ENCODE measurements at places on chromosomes 16 and 17.

- H3K4me3 ChIP-seq = no peak overlapping the region
- DNase-seq = no peak
- no peaks in the 10 kb centered on the region for H3K4me1 ChIP-seq
- H3K36me3 ChIP-seq = no peaks in the 10 kb centered on the region
- no peak overlapping the region for H3K27ac ChIP-seq
Observed at GRCh38 chr16:19379838-19380237, 37.8 kb upstream of the TMC5 start.

- peaks cover 19% of the 10 kb centered on the region for H3K4me1 ChIP-seq
- no peak overlapping the region for H3K4me3 ChIP-seq
- DNase-seq = no peak
- H3K36me3 ChIP-seq = no peaks in the 10 kb centered on the region
- no peak overlapping the region for H3K27ac ChIP-seq
Observed at GRCh38 chr16:75336521-75336920, 85.1 kb upstream of the BCAR1 start.

DNA sequence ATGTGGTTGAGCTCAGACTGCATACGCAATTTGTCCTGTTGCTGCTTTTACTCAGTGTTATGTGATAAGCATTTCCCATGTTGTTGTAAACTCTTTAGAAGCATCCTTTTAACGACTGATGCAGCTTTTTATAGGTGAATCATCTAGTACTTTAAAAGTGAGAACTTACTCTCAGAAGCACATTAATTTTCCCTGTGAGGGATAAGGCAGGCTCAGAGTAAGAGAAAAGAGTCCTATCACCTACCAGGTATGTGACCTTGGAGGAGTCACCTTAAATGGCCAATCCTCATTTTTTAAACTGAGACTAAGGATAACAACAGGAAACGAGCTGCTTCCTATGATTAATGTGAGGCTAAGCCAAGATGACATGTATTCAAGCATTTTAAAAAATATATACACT, 34.4 kb upstream of the GAN start:
- H3K27ac ChIP-seq = no peak overlapping the region
- no peaks in the 10 kb centered on the region for H3K4me1 ChIP-seq
- H3K36me3 ChIP-seq = no peaks in the 10 kb centered on the region
- no peak overlapping the region for H3K4me3 ChIP-seq

- H3K36me3 ChIP-seq = no peaks in the 10 kb centered on the region
- H3K27me3 ChIP-seq = peaks cover 15% of the 10 kb centered on the region
- H3K4me3 ChIP-seq = no peak overlapping the region
- no peak for DNase-seq
Observed at GRCh38 chr17:73541111-73541510, 103.1 kb downstream of the SDK2 start.

DNA sequence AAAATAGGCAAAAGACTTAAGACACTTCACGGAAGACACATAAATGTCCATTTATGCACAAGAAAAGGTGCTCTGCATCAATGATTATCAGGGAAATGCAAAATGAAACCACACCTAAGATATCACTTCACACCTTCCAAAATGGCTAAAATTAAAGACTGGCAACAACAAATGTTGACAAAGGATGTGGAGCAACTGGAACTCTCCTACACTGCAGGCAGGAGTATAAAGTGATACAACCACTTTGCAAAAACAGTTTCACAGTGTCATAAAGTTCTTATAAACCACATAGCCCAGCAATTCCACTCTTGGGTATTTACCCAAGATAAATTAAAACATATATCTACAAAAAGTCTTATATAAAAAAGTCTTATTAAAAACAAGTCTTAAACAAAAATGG, 7.8 kb downstream of the BBS2 start:
- H3K36me3 ChIP-seq = peaks cover 44% of the 10 kb centered on the region
- H3K27me3 ChIP-seq = no peaks in the 10 kb centered on the region
- DNase-seq = no peak
- no peak overlapping the region for H3K27ac ChIP-seq
- peaks cover 13% of the 10 kb centered on the region for H3K4me1 ChIP-seq

DNA sequence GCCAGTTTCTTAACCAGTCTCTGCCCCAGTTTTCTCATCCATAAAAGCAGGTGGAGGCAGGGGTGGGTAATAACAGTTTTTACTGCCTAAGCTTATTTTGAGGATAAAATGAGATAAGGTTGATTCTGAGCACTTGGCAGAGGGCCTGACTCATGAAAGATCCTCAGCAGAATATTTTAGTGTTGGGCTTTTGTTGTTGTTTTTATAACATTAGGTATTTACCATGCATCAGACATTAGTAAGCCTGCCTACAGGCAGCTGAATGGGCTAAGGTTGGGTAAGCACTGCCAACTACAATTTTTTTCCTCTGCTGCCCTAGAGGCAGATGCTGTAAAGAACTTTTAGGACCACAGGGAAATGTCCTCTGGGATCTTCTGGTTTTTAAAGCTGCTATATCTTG, 43.1 kb downstream of the SCNN1G start:
- no peak overlapping the region for H3K4me3 ChIP-seq
- peaks cover 2% of the 10 kb centered on the region for H3K27me3 ChIP-seq

DNA sequence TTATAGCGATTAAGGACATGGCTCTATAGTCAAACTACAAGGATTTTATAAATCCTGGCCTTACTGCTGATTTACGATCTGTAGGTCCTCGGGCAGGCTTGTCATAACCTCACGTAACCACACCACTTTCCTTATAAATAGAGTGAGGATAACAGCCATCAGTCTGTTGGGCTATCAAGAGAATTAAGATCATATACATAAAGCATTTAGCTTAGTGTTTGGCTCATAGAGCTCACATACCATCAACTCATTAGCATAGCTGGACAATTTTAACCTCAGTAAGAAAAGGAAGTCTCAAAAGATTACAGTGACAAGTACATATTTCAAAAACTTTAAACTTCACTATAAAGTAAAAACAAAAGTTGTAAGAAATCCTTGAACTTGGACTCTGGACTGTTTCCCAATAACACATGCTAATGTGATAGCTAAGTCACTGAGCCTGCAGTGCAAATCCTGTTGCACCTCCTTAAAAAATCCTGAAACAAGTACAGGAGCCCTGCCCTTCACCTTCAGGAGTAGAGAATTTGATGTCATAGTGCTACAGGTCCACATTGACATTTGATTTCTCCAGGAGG, 20.8 kb upstream of the CLEC3A start:
- H3K4me3 ChIP-seq = no peak overlapping the region
- no peak overlapping the region for H3K27ac ChIP-seq
- H3K27me3 ChIP-seq = no peaks in the 10 kb centered on the region
- no peaks in the 10 kb centered on the region for H3K4me1 ChIP-seq
- no peak for DNase-seq

DNA sequence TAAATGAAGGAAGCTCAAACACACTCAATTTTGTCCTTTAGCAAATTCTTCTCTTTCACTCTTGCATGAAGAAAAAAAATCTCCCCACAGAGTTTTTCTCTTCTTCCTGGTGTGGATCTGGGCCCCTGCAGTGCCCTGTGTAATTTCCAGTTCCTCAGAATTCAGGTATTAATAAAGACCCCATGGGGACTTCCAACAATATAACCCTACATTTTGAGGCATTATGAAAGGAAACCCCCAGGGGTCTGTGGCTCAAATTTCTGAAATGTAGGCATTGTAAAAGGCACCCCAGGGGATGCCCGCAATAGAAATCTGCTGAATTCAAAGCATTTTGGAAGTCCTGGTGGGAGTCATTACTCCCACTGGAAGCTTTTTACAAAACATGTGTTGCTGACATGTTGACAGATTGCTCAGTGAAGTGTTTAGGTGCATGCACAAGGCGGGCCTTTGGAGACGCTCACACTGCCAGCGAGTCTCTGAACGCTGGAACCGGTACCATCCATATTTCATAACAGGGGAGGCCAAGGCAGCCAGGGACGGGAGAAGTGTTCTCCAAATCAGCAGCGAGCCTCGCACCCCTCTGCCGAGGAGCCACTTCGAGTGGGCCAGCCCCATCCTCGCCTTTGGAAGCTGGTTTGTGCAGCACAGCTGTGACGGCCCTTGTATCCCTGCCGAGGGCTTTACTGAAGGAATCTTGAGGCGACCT, 154.0 kb downstream of the ZNF423 start:
- H3K27me3 ChIP-seq = no peaks in the 10 kb centered on the region
- H3K36me3 ChIP-seq = no peaks in the 10 kb centered on the region
- peak; percentile 84 for DNase-seq
- H3K4me3 ChIP-seq = no peak overlapping the region

- DNase-seq = no peak
- no peaks in the 10 kb centered on the region for H3K4me1 ChIP-seq
- H3K36me3 ChIP-seq = no peaks in the 10 kb centered on the region
- H3K27me3 ChIP-seq = no peaks in the 10 kb centered on the region
Observed at GRCh38 chr17:9763643-9764042, 27.7 kb downstream of the DHRS7C start.

DNA sequence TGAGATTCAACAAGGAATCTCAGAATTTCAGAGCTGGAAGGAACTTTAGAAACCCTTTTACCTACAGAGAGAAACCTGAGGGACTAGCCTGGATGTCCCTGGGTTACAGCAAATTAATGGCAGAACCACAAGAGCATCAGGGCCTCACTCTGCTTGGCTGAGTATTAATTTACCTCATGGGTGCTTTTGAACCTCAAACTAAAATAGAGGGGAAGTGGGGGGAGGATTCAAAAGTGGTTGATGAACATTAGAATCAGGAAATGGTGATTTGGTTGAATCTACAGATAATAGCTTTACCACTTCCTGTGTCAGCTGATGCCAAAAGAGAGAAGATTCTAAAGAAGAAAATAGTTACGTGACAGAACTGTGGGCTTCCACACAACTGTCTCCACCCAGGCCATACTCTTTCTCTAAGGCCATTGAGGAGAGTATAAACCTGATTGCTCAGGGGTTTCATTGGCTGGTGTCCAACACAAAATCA, 11.3 kb upstream of the SKAP1 start:
- H3K27ac ChIP-seq = no peak overlapping the region
- H3K27me3 ChIP-seq = peaks cover 35% of the 10 kb centered on the region

GRCh38 chr17:19411631-19412030, 599 bp downstream of the RNF112 start:
- peak overlapping the region; percentile 31 for H3K27ac ChIP-seq
- DNase-seq = no peak
- H3K4me1 ChIP-seq = peaks cover 18% of the 10 kb centered on the region

- DNase-seq = no peak
- peaks cover 66% of the 10 kb centered on the region for H3K36me3 ChIP-seq
- H3K4me3 ChIP-seq = no peak overlapping the region
- no peak overlapping the region for H3K27ac ChIP-seq
- H3K27me3 ChIP-seq = no peaks in the 10 kb centered on the region
Observed at GRCh38 chr16:3681206-3681605, 26.7 kb downstream of the DNASE1 start.

- H3K4me3 ChIP-seq = no peak overlapping the region
- DNase-seq = no peak
- H3K27ac ChIP-seq = peak overlapping the region; percentile 54
- peaks cover 23% of the 10 kb centered on the region for H3K4me1 ChIP-seq
- H3K36me3 ChIP-seq = no peaks in the 10 kb centered on the region
Observed at GRCh38 chr17:78609191-78609641, 32.0 kb upstream of the DNAH17 start.

- peak; percentile 27 for DNase-seq
- H3K27me3 ChIP-seq = no peaks in the 10 kb centered on the region
- no peak overlapping the region for H3K4me3 ChIP-seq
- H3K4me1 ChIP-seq = no peaks in the 10 kb centered on the region
Observed at GRCh38 chr17:64679710-64680216, 17.7 kb upstream of the SMURF2 start.

DNA sequence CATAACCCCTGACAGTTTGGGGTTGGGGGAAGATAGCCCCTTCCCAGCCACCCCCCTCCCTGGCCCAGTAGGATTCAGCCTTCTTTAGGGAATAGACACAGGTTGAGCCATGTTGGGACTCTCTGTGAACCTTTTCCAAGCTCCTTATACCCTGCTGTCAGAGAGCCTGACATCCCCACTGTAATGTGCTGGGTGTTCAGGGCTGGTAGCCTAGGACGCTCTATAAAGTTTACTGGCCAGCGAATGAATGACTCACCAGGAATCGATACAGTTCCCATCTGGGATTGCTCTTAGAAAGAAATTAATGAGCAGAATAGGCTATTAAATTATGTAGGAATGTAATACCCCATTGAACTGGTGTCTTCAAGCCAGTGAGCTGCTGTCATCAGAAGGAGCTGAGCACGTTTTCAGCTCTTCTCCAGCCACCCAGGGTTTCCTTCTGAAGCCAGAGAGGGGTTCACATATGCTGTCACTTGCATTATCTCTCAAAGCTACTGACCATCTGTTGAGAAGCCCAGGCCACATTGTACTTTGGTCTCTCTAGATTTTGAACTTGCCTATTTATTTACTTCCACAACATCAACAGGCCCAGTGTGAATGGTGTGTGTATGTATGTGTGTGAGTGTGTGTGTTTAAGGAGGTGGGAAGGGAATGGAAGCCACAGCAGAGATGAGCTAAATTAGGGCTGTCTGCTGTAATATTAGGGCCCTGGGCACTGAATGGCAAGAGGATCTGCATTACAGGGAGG, 64.9 kb downstream of the SPACA3 start:
- H3K4me1 ChIP-seq = peaks cover 18% of the 10 kb centered on the region
- DNase-seq = no peak
- peaks cover under 1% of the 10 kb centered on the region for H3K27me3 ChIP-seq
- H3K36me3 ChIP-seq = no peaks in the 10 kb centered on the region

DNA sequence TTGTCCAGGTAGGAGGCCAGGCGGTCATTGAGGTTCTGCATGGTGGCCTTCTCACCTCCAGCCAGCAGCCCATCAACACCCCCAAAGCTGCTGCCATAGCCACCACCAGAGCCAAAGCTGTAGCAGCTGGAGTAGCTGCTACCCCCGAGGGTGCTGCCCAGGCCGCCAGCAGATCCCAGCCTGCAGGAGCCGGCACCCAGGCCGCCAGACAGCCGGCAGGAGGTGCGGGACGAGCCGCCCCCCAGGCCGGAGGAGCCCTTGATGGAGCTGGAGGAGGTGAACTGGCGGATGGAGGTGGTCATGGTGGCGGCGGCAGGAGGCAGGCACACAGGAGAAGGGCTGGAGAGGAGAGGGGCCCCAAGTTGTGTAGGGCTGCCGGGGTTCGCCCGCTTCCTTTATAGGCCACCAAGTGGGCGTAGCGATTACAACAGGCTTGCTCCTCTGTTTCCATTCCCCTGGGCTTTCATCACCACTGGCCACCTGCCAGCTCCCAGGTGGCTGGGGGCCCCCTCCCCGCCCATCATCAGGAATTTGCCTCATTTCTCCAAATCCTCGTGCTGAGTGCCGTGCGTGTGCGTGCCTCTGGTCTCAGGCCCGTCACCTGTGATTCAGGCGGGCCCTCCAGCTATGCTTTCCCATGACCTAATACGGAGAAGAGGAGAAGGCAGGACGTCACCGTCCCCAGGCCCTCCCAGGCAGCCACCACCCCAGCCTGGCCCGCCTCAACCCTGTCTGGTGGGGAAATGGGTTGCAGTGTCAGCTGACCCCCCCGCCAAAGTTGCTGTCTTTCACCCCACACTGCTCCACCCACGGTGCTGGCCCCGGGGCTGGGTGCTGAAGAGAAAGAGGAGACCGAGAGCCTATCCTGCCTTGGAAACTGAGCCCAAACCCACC, at the start of gene KRT17:
TSS of gene KRT17 (minus strand) at position 368 of the 894 bp plus-strand sequence. CDS start at position 302, 66 bp downstream.
- no peak for DNase-seq
- H3K27me3 ChIP-seq = no peaks in the 10 kb centered on the region
- H3K4me1 ChIP-seq = peaks cover 18% of the 10 kb centered on the region
- no peak within 1 kb of the TSS for H3K27ac ChIP-seq

- H3K27me3 ChIP-seq = no peaks in the 10 kb centered on the region
- no peak for DNase-seq
- H3K4me3 ChIP-seq = no peak overlapping the region
- H3K36me3 ChIP-seq = no peaks in the 10 kb centered on the region
- no peak overlapping the region for H3K27ac ChIP-seq
Observed at GRCh38 chr17:13919818-13920217, 149.5 kb upstream of the COX10 start.

All from tibial artery (tissue), 4 donors.